Hippocampal formation (tissue), 2 donors: ENCODE measurements at places on chromosomes 7 and 10.

GRCh38 chr10:33419311-33419710 is 84.8 kb upstream of the NRP1 start:
- DNase-seq, result no peak

DNA sequence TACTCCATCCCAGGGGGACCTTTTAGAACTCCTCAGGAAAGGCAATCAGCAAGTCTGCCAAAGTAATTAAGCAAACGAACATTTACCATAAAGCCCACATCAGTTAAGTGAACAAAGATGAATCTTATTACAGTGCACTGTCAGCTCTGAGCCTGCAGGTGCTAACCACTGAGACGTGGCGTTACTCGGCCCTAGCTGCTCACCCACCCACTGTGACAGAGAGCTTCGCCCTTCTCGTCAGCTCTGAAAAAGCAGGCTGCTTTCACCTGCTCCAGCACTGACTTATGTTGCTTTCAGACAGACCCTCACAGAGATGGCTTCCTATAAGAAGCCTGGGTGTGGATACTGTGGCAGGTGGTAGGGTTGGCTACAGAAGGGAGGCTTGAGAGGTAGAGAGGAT is 57.7 kb upstream of the KCNIP2 start:
- no peak for DNase-seq

- DNase-seq, result no peak
Measured at GRCh38 chr7:8285155-8285554, 23.2 kb upstream of the ICA1 start.

DNA sequence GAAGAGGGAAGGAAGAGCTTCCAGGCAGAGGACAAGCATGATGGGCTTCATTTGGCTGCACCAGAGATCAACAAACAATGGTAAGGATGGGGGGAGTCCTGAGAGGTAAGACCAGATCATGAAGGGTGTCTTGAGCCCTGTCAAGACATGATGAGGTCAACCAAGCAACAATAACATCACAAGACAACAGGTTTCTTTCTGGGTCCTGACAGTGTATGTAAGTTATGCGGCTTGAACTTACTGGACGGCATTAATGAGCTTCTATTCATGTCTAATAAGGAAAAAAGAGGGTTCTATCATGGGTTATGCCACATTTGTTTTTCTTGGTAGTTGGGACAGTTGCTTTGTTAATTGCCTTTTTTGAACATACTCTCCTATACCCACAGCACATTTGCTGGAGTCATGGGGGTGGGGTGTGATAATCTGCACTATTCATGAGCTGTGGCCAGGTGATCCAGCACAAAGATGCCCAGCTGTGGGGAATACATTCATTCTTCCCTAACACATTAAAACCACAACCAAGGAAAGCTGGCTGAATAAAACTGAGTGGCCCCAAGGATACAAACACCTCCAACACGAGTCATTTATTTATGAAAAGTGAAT is 168.8 kb upstream of the KLF14 start:
- no peak for DNase-seq

DNA sequence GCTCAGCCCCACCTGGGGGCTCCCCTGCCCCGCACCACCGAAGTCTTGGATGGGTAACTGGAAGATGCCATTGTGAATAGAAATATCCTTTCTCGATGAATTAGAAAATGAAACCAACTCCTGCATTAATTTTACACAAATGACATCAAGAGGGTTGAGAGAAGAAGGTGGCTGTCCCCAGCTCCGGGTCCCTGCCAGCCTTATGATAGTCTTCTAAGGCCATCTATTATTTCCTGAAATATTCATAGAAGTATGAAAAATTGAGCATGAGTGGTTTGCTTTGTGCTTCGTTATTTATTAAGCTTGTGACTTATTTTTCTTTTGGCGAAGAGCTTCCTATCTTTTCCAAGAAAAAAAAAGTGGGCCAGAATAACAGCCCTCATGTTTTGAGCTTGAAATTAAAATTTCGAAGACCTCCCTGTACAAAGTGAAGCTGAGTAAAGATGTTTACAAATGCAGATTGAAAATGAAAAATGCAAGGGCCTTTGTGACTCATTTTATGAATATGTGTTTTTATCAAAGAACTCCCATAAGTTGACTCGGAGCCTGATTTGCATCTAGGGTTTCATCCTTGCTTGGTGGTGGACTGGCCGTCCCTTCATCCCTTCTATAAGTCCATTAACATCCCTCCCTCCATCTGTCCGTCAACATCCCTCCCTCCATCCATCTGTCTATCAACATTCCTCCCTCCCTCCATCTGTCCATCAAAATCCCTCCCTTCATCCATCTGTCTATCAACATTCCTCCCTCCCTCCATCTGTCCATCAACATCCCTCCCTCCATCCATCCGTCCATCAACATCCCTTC is 20.5 kb upstream of the CFAP46 start:
- DNase-seq, result no peak

DNA sequence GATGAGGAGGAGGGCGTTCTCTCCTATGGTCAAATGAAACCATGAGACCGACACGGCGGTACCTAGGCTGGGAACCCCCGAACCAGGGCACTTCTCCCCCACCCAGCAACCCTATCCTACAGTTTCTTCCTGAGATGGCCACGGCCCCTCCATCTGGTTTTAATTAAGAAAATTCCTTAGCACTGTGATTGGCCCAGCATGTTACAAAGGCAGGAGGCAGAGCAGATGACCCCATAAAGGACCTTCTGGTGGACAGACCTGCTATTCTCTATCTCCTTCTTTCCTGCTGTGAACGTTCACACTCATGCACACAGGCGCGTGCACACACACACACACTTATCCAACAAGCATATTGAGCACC is 129.4 kb downstream of the RGS10 start:
- no peak for DNase-seq

GRCh38 chr7:114273218-114273617 is 141.4 kb upstream of the FOXP2 start:
- DNase-seq, result no peak

DNA sequence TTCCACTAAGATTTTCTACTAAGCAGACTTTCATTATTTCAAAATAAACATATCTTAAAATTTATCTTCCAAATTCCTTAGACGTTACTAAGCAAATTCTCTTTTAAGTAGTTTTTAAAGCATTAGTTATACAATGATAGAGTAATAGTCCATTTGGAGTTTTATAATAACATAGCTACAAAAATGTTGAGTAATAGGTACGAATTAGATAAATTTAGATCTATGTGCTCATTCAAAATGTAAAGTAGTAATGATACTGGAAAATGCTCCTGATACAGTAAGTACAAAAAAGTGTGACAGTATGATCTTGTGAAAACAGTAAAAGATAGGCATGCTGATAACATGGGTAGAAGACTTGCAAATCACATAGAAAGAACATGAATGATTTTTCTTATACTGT is 4.5 kb downstream of the DMTF1 start:
- DNase-seq, result no peak

DNA sequence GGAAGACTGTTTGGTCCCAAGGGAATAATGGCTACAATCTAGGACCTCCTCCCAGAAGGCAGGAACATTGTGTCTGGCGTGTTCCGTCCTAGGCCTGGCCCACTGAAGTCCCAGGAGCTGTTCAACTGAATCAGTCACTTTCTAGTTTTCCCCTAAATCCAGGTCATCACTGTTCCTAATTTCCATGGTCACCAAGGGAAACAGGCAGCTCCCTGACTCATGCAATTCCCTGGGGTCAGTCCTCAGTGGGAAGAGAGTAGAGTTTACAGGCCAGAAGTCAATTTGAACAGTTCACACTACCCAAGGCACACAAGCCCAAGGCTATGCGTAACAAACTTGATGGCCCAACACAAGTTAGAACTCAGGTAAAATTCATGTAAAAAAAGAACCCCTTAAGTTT is 44.0 kb downstream of the CREB3L2 start:
- no peak for DNase-seq

DNA sequence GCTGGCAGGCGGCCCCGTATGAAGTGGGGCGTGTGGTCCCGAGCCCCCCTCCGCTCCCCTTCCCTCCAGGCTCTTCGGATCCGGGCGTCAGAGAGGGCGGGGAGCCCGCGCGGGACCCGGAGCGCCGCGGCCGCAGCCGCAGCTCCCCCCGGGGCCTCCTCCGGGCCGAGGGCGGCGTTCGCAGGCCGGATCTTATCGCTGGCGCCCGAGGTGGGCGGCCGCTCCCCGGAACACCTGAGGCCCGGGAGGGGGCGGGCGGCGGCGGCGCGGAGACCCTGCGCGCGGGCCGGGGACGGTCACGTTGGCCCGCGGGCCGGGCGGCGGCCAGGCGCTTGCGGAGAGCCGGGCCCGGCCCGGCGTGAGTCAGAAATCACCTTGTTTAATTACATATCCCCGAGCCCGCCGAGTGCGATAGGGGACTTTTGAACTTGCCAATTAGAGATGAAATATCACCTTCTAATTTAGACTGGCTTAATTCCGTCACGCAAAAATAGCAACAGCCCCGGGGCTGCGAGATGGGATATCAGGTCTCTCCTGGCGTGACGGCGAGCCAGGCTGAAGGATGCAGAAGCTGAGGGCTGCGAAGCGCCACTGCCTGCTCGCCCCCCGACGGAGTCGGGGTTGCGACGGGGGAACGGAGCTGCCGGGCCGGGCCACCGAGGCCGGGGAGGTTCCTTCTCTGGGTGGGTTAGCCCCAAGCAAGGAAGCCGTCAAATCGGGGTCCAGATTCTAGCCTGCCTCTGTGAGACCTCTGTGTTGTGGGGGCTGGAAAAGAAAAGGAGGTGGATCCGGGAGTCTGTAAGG is 43.4 kb downstream of the LDB3 start:
- DNase-seq, result peak; percentile 60

- DNase-seq, result no peak
Measured at GRCh38 chr7:124810605-124811004, 45.0 kb upstream of the GPR37 start.

GRCh38 chr7:132504071-132504470 is 72.2 kb downstream of the PLXNA4 start:
- DNase-seq, result no peak

GRCh38 chr7:23183279-23184012 is 1.6 kb downstream of the NUP42 start:
- DNase-seq, result no peak

GRCh38 chr7:51455948-51456347 is 139.3 kb upstream of the COBL start:
- no peak for DNase-seq

DNA sequence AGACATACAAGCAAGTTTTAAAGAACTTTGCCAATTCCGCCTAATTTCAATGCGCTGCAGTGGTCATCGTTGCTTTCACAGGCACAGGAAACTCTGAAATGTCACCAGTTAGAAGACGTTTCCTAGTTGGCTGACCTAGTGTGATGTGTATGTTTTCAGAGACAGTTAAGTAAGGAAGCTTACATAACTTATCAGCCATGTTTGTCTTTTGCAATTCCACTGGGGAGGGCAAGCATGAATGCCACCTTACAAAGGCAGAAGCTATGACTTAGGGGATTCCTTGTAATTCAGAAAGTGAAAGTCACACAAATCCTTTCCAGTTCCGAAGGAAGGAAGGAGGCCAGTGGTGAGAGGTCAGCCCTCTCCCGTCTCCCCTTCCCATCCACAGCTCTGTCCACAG is 15.0 kb upstream of the NPS start:
- no peak for DNase-seq

DNA sequence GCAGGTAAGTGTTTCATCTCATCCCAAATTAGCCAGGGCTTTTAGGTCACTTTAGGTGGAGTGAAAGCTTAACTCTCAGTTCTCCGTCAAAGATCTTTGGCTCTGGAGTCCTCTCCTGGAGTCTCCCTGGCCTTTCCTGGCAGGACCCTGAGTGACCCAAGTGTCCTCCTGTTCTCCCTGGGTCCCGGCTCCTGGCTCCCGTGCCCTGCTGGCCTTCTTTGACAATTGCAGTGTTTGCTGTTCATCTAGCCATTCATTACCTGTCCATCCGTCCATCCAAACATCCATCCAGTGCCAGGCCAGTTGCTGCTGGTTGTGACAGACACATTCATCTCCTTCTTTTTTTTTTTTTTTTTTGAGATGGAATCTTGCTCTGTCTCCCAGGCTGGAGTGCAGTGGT is 6.2 kb upstream of the TPST1 start:
- DNase-seq, result no peak

- no peak for DNase-seq
Measured at GRCh38 chr7:116786791-116787443, 75.5 kb upstream of the CAPZA2 start.

- DNase-seq, result no peak
Measured at GRCh38 chr10:96949039-96949683, 117.1 kb downstream of the LCOR start.

GRCh38 chr10:121675344-121675743 is 77.1 kb upstream of the FGFR2 start:
- DNase-seq, result no peak

- DNase-seq, result no peak
Measured at GRCh38 chr7:101373812-101374614, 11.3 kb downstream of the COL26A1 start.
